CD4-positive, CD25-positive, alpha-beta regulatory T cell (primary cell): ENCODE measurements at places on chromosomes 1 and 21. TPM values are rescaled to one million over a fixed set of nuclear protein-coding genes. Genes with fewer than 3 reads are reported as not detected.

- no peak for DNase-seq
Measured at GRCh38 chr1:216903382-216903740, 180.1 kb upstream of the ESRRG start.

Gene PRKAB2
- 6.4 TPM for polyA plus RNA-seq

GRCh38 chr1:214838351-214838750 is 235.4 kb downstream of the CENPF start:
- no peak for DNase-seq

Gene ZFP69B
- polyA plus RNA-seq = 1.3 TPM

DNA sequence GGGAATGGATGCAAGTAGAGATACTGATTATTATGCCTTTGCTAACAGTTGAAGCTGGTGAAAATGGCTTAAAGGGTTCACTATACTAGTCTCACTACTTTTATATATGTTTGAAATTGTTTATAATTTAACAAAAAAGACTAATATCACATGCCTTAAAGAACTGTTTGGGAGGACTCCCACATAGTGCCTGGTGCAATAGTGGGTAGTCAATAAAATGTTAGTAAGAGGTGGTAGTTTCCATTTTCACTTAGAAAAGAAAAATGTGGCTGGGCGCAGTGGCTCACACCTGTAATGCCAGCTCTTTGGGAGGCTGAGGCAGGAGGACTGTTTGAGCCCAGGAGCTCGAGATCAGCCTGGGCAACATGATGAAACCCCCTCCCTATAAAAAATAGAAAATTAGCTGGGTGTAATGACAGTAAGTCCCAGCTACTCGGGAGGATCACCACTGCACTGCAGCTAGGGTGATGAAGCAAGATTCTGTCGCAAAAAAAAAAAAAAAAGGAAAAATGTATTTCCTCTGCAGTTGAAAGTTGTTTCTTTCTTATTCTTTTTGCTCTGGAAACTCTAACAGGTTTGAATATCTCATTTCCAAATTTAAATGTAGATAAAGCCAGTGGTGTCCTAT is 24.5 kb downstream of the C21orf91 start:
- no peak for DNase-seq

- DNase-seq = no peak
Measured at GRCh38 chr1:15519625-15520024, 4.4 kb downstream of the CASP9 start.

GRCh38 chr1:87224201-87224600 is 104.5 kb upstream of the LMO4 start:
- DNase-seq = no peak

DNA sequence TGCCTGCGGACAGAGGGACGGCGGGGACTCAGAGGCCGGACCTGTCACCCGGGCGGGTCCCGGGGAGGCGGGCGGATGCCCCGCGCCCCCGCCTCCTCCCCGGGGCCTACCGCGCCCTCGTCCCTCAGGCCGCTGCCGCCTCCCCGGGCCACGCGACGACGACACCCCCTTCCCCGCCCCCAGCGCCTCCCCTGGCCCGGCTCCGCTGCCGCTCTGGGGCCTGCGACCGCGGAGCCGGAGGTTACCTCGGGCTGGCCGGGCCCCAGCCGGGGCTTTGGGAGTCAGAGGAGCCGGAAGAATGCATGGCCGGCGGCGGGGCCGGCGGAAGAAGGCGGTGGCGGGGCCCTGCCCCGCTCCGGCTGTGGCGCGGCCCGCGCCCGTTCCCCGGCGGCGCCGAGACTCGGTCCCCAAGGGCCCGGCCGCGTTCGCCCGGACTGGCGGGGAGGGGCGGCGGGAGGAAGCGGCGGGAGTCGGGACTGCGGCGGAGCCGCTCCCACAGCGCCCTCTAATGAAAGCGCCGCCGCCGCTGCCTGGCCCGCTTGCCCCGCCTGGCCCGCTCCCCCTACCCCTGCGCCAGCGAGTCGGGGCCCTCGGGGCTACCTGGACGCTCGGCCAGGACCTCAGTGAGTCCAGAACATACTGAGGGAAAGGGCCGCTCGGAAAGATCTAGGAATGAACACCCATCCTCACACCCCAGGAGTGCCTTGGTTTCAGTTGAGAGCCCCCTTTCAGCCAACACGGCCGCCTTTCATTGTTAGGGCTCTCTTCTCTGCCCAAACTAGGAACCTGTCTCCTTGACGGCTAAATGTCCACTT is at the start of gene LPGAT1:
LPGAT1 (minus strand) TSS at position 436 of the 815 bp plus-strand sequence. CDS start 1,467 bp downstream, outside the sequence.
- DNase-seq = peak; percentile 61

Gene GBP7
- polyA plus RNA-seq = not detected

- DNase-seq = no peak
Measured at GRCh38 chr1:27538793-27539192, 48.8 kb upstream of the WASF2 start.

Gene PCAT6
- not detected for polyA plus RNA-seq

DNA sequence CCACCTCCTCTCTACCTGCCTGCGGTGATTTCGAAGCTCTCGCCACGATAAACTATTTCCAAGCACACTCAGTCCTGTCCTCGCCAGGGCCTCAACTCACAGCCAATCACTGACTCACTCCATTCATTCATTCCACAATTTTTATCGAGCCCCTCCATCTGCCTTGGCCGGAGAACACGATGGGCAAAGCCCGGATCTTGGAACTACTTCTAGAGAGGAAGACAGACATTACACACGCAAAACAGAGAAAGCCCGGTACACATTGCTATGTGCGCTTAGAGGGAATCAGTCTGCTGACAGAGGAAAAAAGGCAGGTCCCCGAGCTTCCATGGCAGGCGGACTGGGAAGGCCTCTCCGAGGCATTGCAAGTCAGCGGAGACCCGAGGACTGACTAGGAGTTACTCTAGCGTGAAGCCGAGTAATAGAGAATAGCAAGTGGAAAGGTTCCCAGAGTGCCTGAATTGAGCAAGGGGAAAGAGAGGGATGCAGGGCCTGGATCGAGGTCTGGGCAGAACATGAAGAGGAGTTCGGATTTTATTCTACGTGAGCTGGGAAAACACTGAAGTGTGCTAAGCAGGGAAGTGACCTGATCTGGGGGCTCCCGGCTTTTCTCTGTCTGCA is 54.2 kb upstream of the DNAJC6 start:
- no peak for DNase-seq

Gene CD1B
- not detected for polyA plus RNA-seq

Gene FCRL5
- polyA plus RNA-seq = not detected

- DNase-seq = no peak
Measured at GRCh38 chr1:229710746-229711145, 84.7 kb downstream of the URB2 start.

Gene LRIG2
- 2.4 TPM for polyA plus RNA-seq

GRCh38 chr1:70477090-70477489 is 66.0 kb downstream of the CTH start:
- no peak for DNase-seq

Gene TMEM269
- not detected for polyA plus RNA-seq

Gene ADCY10
- not detected for polyA plus RNA-seq

DNA sequence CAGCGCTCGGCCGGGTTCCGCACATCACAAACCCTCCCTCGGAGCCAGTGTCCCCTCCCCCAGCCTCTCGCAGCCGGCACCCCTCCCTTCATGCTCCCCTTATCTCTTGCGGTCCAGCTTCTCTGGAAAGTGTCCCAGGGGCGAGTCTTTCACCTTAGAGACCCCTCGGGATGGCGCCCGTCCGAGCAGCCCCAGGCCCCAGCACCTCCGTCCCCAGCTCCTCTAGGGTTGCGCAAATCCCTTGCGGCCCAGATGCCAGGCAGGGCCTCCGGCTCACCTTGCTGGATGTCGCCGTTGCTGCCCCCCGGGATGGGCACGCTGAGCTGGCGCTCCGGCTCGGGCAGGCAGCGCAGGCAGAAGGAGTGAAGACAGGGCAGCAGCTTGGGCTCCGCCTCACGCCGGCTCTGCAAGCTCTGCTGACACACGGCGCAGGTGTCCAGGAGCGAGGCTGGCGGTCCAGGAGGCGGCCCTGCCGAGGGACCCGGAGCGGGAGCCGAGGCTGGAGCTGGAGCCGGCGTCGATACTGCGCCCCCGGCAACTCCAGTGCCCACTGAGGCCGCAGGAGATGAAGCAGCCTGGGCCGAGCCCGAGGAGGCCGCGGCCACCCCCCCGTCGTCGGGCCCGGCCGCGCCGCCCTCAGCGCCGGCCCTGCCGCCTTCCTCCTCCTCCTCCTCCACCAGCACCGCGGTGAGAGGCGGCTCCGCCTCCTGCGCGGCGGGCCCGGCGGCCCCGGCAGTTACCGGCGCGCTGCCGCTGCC is 550 bp downstream of the TRIM33 start:
- DNase-seq = peak; percentile 63

Gene ANGPTL1
- polyA plus RNA-seq = not detected

- DNase-seq = no peak
Measured at GRCh38 chr1:230094746-230095145, 27.7 kb downstream of the GALNT2 start.

GRCh38 chr1:156571261-156571852 is 1.0 kb downstream of the IQGAP3 start:
- DNase-seq = no peak
